ENCODE measurements at places on chromosomes 6 and 20.

GRCh38 chr6:30940361-30940986, at the start of gene MUCL3:
Gene MUCL3, plus strand, starts transcription at chr6:30940973. Its CDS starts 27 bp downstream, at chr6:30941000.
- DNase-seq = no peak

DNA sequence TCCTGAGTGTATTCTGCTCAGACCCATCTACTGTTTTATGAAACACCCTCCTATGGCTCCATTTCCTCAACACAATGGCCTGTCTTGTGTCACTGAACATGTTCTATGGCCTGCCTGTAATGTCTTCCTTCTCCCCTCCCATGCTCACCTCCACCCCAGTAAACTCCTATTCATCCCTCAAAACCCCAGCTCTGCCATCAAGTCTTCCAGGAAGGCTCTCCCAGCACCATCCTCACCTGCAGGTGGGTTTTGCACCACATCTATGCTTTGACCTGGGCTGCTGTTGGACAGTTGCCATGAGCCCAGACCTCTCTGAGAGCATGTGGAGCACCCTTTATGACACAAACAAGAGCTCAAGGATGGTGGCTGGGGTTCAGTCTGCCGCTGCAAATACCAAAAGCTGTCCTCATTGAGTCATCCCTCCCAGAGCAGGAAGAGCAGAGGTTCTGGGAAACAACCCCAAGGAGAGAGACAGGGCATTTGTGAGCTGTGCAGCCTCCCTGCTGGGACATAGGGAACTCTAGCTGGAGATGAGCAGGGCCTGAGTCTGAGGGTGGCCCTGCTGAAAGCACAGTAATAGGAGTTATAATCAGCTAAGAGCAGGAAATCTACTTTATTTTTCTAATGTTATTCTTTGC, 93.8 kb upstream of the CD93 start:
- DNase-seq = no peak

DNA sequence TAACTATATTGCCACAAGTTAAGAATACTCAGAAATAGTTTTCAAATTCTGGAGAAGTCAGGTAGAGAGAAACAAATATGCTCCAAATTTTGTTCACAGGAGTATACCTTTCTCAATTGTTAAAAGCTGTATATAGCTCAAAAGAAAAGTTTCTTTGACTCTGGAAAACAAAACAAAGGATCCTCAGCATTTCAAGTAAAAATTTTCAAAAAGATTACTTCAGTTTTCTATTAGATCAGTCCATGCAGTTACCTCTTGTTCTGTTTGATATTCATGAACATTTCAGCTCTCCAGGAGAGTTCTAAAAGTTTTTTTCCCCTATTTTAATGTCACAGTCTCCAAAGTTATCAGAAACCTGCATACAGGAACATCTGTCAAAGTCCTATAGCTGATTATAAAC, 30.4 kb upstream of the ENTPD6 start:
- no peak for DNase-seq

DNA sequence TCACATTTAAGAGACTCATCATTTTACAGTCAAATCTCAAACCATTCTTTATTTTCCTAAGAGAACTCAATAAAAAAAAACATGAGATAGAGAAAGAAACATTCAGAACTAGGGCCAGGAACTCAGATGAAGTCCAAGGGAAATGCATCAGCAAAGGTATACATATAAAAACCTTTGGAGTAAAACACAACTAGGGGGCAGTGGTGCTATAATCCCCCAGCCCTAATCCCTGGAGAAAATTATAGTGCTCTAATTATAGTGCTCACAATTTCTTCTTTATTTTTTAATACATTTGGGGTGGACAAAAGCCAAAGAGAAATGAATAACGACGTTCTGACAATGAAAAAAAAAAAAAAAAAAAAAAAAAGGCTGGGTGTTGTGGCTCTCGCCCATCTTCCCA, 100.6 kb upstream of the EMILIN3 start:
- DNase-seq = no peak

DNA sequence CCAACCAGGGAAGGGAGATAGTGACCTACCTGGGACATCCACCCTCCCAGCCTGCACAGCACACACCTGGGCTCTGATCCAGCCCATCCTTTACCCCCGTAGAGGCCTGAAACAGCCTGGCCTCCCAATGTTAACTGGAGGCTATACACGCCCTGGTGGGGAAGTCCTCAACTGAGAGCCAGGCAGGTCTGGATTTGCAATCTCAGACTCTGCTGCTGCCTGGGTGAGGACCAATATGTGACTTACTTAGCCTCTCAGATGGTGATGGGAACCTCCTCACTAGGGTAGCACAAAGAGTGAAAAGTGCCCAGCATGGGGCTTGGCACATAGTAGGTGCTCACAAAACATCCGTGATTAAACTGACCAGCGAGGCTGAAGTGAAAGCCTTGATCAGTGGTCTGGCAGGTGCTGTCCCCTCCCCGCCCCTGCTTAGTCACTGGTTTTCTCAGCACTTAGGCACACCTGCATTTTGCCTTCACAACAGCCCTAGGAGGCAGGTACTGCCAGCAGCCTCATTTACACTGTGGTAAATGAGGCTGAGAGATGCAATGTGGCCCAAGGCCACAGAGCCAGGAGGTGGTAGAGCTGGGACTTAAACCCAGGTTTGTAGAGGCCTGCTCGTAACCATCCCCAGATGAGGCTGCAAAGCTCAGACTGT, 12.4 kb downstream of the PEDS1 start:
- DNase-seq = no peak

- DNase-seq = no peak
These were observed 4.2 kb upstream of the ZDHHC14 start for GRCh38 chr6:157376706-157377230.

GRCh38 chr6:155327326-155328073, 13.2 kb upstream of the TFB1M start:
- DNase-seq = peak; percentile 58

GRCh38 chr20:62069741-62070216, 4.1 kb upstream of the TAF4 start:
- DNase-seq = no peak

All from right hindlimb (tissue), 1 donor.